ENCODE measurements at places on chromosomes 5 and 9.
A peak's percentile ranks its signal among the peaks of the same experiment; 100 is the strongest.

DNA sequence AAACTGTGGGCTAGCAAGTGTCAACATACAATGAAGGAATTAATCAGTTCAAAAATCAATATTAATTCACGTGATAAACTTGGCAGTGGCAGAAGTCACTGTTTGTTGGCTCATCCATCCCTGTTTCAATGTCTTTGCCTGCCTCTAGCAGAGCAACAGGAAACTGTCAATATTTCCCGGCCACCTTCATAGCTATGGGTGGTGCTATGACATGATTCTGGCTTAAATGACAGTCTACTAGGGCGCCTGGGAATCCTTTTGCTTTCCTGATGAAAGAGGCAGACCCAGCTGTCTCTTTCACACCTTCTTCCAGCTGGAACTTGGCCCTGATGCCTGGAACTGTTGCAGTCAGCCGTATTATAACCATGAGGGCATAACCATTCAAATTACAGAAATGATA lies 72.1 kb upstream of the DNAH5 start:
- DNase-seq: no peak

DNA sequence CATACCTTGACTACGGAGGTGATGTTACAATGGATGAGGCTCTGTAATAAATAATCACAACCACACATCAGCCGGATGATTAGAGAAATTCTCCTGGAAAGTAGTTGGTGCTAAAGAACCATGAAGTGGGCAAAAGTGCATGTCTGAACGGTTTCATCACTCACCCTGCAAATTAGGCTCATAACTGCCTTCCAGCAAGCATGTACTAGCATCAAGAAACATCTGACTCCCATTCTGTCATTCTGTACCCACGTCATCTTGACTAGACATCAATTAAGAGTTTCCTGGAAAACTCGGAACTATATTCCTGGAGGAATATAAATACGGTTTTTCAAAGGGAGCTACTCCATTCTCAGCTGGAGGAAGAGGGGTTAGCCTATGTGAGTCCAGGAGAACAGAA lies 52.2 kb downstream of the HSD17B3 start:
- DNase-seq: no peak

GRCh38 chr5:61589946-61590345 lies 257.9 kb downstream of the ZSWIM6 start:
- DNase-seq: no peak

DNA sequence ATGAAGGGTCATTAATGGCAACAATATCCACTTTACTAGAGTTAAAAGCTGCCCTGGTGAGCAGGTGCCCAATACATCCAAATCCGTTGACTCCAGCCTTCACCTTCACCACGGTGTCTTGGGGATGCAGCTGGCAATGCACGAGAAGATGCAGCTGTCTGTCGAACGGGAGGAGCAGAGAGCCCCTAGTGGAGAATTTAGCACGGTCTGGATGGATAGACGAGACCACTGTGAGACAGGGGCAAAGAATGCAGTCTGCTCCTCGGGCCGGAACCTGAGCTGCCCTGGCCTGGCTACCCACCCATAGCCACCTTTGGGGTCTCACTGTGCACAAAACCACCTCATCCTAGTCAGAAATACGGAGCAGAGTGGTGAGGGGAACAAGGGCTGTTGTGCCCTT lies 35.1 kb downstream of the ADRA1B start:
- DNase-seq: no peak

DNA sequence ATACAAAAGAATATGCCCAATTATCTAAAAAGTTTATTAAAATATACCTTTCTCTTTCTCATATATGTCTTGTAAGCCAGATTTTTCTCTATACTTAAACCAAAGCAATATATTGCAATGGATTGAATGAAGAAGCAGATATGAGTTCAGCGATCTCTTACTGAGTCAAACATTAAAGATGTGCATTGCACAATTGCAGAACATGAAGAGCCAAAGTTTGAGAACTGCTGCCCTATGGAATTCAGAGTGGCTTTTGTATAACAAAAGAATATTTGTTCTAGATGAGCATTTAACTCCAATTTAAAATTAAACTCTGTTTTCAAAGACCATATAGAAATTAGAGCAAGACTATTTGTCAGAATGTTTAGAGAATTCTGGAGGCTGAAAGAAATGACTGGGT lies 519.0 kb upstream of the DAB2 start:
- peak; percentile 25 for DNase-seq

- DNase-seq: peak; percentile 7
Measured at GRCh38 chr5:91177639-91178038, 205.5 kb downstream of the ARRDC3 start.

DNA sequence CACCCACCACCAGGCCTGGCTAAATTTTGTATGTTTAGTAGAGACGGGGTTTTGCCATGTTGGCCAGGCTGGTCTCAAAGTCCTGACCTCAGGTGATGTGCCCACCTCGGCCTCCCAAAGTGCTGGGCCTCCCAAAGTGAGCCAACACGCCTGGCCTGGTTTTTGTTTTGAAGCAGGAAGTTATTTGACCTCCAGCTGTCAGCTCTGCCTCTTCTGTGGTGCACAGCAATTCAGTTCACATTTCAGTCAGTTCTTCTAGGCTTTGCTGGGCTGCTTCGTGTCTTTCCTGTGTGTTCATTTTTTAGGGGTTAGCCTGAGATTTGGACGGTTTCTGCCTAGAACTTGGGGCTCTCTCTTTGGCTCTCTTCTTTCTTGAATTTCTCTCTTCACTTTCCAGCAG lies 8.9 kb downstream of the LCN1 start:
- no peak for DNase-seq

DNA sequence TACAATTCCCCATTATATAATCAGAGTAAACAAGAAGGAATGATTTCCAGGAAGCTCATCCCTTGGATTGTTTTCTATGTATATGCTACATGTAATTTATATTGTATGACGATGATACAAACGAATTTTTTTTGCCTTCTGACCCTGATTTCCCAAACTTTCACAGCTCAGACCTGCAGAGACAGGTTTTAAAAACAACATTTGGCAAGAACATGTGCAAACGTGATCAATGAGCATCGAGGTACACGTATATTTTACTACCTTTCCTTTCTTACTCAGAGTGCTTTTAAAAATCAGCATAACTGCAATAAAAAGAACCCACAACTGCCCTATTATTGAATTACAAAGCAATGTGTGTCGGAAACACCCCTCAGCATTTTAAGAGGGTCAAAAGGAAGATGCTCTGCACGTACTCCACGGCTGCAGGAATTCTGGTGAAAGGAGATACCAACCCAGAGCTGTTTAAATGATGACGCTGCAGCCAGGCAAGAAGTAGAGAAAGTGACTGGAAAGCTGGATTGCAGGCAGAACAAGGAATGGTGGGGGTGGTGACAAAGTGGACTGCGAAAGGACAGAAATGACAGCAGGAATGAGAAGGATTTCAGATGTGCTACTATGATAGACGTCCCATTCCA lies 533.5 kb downstream of the RAB3C start:
- no peak for DNase-seq

DNA sequence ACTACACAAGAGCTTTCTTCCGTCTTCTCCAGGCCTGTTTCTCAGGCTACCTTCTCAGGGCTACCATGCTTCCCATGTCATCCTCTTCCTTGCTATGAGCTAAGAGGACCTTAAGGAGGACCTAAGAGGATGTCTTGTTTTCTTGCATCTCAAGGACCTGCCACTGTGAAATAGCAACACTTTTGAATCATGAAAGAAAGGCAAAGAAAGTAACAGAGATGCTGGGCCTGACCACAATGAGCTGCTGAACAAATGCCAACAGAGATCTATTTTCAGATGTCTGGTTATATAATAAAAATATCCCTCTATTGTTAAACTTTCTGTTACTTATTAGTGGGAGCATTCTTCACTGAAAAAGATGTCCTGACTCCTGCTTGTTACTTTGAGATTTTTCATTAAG lies 36.7 kb upstream of the ANXA1 start:
- DNase-seq: no peak

DNA sequence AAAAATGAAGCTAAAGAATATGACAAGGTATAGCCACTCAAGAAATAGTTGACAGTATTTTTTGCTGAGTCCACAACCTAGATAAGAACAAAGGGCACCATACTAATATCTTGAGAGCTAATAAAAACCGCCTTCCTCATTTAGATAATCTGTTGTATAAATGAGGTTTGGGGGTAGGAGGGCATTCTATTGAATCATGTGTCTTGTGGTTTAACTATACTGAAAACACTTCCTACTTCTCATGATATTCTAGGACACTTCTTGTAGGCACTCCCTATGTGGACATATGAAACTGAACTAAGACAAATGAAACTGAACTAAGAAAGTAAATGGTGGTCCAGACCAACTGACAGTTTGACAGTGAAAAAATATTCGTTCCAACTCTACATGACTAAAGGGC lies 1268.5 kb upstream of the C9orf72 start:
- no peak for DNase-seq

- no peak for DNase-seq
Measured at GRCh38 chr5:151056379-151057325, 24.2 kb downstream of the TNIP1 start.

GRCh38 chr5:3180636-3181035 lies 415.0 kb upstream of the IRX1 start:
- DNase-seq: no peak

DNA sequence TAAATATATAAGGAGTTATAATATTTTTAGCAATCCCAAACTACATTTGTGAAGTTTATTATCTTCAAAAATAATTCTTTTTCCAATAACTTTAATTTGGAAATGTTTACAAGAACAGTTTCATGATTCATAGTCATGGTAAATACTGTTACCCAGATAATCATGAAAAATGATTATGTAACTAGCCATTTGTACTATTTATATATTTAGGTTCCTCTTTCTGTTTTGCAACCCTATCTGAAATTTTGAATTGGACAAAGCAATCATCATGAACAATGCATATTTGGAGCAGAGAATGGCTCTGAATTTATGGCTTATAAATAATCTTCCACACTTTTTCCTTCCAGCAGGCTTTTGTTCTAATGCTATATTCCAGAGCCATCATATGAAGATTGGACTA lies 499.7 kb downstream of the SLCO4C1 start:
- DNase-seq: no peak

DNA sequence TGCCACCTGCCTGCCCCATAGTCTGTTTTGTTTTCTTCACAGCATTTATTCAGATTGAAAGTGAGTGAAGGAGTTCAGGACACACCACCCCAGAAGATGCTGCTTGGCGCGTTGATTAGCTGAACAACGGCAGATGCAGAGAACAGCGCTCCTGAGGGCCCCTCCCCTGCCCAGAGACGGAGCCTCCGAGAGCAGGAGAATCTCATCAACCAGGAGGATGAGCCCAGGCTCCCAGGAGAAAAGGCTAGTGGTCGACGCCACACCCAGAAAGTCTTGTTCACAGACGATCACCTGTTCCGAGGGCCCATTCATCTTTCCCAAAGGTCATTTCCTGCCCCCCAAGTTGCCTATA lies 180.4 kb upstream of the PPP1R26 start:
- DNase-seq: no peak

DNA sequence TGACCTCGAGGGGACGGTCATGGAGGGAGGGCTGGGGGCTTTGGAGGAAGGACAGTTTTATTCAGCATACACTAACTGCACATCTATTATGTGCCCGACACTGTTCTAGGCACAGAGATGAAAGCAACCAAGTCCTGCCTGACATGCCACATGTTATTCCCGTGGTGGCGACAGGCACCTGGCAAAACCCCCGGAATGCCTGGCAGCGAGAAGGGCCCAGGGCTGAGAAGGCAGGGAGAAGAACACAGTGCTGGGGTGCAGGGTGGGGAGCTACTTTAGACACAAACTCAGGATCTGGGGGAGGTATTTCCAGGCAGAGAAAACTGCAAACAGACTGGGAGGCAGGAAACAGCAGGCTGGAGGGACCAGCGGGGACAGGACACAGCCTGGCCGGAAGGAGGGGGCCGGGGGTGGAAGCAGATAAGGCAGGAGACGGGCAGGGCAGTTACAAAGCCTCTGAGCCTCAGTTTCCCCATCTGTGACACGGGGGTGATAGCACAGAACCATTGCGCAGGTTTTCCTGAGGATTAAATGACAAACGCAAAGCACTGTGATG lies 77.7 kb downstream of the STK10 start:
- no peak for DNase-seq

DNA sequence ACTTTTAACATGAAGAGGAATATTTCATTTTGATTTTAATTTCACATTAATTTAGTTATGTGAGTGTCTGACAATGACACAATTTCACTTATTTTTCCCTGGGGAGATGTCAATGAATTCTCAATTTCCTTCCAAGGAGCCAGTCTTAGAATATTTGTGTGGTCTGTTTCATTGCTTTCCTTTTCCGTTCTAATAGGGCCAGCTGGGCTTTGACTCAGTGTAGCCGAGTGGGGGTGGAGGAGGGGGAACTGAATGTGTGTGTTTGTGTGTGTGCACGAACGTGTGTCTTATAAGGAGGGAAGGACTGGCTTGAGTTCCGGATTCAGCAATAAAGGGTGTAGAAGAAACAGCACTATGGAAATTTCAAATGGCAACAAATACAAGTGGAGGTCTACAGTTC lies 100.0 kb downstream of the BASP1 start:
- DNase-seq: no peak

DNA sequence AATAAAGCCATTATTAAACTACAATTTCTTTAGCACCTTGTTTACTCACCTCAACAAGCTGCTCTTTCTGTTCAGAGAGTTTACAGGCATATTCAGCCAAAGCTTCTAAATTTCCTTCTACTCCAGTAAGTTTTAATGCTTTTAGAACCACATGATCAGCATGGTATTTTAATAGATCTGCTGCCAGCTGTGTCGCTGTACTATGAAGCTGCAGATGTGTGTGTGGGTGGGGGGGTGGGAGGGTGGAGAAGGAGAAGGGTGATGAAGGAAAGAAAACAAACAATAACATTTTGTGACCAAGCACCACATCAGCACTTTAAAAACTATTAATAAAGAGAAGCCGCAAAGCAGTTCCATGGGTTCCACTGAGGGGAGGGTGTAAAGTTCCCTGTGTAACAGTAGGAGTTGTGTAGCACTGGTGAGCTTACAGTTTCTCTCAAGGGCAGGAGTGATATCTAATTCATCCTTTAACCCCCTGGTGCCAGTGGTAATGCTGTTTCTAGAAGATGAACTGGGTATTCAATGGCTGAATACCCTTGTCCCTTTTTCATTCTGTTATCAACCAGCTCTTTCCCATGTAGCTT lies 38.5 kb downstream of the ABITRAM start:
- DNase-seq: no peak

- DNase-seq: no peak
Measured at GRCh38 chr5:55177078-55177477, 4.1 kb upstream of the CDC20B start.

GRCh38 chr9:128454991-128455390 lies 815 bp upstream of the ODF2 start:
- DNase-seq: no peak

GRCh38 chr5:23614422-23614821 lies 107.0 kb downstream of the PRDM9 start:
- peak; percentile 32 for DNase-seq

GRCh38 chr9:110121170-110121569 lies 86.8 kb downstream of the C9orf152 start:
- DNase-seq: no peak

- DNase-seq: peak; percentile 65
Measured at GRCh38 chr5:40405230-40405629, 274.5 kb upstream of the PTGER4 start.

- no peak for DNase-seq
Measured at GRCh38 chr5:33685873-33686755, 205.7 kb downstream of the ADAMTS12 start.

Data from fibroblast of pulmonary artery (primary cell).